Amniotic stem cell (primary cell): ENCODE measurements at places on chromosomes 3 and 15.

DNA sequence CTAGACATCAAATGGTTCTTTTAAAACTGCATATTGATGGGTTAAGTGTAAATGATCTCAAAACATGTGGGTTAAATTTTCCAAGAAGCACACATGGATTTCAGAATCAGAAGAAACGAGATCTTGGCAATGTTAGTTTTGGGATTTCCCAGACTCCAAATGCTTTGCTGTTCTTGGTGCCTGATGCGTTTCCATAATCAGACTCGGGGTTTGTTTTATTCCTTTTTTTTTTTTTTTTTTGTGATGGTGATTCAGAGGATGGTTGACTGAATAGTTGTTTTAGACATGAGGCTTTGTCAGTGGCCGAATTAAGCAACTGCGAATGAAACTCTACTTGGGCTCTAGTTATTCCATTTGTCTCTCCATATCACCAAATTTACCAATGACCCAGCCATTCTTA lies 52.2 kb upstream of the FAM98B start:
- no peak for DNase-seq

DNA sequence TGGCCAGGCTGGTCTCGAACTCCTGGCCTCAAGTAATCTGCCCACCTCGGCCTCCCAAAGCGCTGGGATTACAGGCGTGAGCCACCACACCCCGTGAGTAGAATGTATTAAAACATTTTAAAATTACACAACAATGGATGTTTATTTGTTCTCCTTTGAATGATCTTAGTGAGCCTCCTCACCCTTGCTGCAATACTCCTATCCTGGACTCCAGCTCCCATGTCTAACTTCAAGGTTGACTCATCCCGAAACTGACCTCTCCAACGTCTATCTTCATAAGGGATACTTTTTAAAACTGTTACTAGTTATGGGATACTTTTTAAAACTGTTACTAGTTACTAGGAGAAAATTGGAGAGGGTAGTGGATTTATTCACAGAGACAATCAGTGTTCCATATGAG lies 17.8 kb upstream of the RHCG start:
- no peak for DNase-seq

DNA sequence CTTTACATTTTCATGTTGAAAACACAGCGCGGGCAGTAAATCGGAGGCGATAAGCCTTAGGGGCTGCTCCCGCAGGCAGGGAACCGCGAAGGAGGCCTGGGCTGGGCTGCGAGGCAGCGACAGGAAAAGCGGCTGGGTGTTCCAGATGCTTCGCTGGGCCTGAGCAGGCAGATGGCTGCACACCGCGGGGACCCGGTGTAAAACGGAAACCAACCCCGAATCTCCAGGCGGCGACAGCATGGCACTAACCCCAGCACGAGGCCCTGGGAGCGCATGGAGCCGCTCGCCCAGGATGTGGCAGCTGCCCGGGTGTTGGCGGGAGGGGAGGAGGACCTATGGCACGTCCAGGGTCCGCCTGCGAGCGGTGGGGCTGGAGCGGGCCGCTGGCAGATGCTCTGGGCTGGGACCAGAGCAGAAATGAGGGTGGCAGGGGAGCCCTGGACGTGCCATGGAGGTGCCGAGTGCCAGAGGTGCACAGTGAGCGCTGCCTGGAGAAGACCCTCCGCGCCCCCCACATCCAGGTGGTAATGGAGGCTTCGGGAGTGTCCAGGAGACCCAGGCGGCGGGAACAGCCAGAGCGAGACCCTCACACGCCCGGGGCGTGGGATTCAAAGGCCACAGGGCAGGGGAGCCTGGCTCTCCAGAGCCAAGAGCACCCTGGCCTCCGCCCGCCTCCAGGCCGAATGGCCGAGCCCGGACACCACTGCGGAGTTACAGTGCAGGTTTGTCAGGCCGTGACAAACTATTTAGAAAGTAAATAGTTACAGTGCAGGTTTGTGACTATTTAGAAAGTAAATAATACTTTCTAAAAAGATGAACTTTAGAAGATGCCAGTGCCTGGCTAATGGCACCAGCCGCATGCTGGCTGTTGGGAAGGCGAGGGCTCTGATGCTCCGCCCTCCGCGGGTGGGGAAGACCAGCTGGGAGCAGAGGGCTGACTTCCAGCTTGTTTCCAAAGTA lies 293.6 kb downstream of the OCA2 start:
- no peak for DNase-seq

DNA sequence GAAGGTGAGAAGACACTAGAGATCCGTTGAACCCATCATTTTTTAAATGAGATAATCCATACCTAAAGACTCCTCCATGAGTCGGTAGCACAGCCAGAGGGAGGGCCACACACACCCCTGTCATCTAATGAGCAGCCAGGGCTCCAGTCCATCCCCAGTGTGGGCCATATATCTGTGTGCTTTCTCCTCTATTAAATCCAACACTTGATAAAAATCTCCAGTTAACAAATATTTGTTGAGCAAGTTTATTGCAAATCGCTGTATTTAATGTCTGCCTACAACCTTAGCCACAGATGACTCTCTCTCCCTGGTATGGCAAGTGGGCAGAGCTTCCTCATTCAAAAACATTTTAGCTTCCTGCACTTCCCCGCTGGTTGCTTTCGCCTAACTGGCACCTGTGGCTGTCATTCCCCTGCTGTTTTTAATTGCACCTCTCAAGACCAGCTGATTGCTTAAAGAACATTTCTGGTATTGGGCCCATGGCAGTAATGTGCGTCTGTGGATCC lies 82.8 kb downstream of the SMAD3 start:
- no peak for DNase-seq

- no peak for DNase-seq
Measured at GRCh38 chr15:43702174-43702573, 8.5 kb downstream of the CKMT1A start.
